Trophoblast cell (in vitro differentiated cells and primary cell): ENCODE measurements at places on chromosomes 7 and 10.

DNA sequence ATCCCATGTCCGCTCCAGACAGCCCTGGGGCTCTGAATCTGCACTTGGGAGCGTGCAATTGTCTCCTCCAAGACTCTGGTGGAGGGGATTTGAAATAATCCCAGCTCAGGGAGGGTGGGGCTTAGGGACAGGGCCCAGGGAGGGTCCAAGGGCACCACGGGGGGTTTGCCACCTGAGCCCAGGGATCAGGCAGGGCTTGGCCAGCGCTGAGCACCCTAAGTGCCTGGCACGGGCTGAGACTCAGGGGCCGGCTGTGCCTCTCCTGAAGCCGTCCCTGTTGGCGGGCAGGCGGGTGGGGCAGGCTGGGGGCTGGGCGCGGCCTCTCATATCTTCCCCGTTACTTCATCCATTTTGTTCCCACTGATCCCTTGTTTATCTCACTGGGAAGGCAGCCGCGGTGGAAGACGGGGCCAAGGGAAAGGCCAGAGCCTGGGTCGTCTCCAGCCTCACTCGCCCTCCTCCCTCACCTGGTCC is 41.8 kb upstream of the ELN start:
- no peak for DNase-seq

- no peak for DNase-seq
These were observed 64.3 kb downstream of the ABCB4 start for GRCh38 chr7:87411186-87411585.

- no peak for DNase-seq
These were observed 375.8 kb upstream of the PODXL start for GRCh38 chr7:131932271-131932670.

DNA sequence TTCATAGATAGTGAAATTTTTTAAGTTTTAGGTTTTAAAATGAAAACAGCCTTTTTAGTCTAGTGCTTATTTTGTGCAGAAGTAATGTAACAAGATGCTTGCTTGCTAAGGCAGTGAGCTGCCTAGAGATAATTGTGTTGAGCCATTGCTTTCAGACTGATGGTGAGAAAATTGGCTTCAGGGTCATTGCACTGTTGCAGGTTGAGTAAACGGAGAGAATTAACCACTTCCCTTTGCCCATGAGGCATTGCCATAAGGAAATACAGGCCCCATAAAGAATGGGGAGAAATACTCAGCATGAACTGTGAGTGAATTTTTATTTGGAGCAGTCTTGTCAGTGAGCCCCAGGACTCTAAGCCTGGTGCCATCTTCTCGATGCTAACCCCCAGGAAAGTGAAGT is 140.5 kb downstream of the LRRC4 start:
- DNase-seq: no peak

DNA sequence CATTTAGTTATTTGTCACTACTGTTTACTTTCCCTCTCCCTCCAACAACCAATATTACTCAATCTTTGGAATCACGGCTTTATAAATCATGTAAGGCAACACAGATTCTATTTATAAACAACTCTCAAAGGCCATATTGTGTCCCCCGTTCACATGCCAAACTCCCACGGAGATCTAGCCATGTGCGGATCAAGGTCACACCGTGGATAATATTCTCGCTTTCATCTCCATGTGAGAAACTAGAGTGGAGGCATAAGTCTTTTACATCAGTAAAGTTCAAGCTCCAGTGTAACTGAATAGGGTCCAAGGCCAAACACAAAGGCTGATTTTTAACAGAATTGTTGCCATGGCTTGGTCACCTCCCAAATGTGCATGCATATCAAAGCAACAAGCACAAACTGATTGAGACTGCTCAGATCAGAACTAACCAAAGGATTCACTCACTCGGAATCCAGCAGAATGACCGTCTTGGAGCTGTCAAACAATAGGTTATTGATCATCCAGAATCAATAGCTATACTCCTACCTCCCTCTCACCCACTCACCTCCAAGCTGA is 569.5 kb upstream of the LRRN3 start:
- DNase-seq: no peak

GRCh38 chr7:84200859-84201258 is 6.3 kb upstream of the SEMA3A start:
- no peak for DNase-seq

DNA sequence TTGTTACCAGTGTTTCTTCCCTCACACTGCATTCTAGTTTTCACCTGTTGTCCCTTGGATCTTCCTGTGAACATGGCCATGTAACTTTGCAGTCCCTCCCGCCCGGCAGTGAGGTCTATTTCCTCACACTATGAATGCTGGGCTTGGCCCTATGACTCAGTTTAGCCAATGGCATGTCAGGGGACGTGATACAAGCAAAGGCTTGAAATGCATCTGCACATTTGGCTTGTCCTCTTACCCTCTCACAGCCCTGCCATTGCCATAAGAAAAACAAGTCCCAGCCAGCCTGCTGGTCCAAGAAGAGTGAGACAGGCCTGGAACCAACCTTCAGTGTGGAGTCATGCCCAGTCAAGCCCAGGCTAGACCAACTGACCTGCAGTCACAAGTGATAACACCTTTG is 17.1 kb upstream of the EZH2 start:
- DNase-seq: peak; percentile 31

DNA sequence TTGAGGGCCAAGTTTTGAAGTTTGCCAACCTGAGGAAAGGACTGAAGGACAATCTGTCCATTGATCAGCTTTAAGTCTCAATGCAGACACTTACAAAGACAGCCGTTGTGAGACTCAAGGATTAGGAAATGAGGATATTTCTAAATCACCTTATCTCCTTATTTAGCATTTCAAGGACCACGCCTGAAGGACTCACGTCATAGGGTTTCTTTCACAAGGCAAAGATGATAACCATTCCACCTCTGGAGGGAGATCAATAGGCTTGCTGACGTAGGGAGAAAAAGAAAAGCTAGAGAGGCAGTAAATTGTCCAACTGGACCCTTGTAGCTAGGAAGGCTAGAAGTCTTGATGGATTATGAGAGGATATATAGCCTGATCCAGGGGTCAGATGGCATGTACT is 3.3 kb upstream of the ASB4 start:
- DNase-seq: no peak

GRCh38 chr7:82122275-82122674 is 321.3 kb downstream of the CACNA2D1 start:
- DNase-seq: no peak

GRCh38 chr10:132064082-132064755 is 1.5 kb upstream of the JAKMIP3 start:
- DNase-seq: no peak

DNA sequence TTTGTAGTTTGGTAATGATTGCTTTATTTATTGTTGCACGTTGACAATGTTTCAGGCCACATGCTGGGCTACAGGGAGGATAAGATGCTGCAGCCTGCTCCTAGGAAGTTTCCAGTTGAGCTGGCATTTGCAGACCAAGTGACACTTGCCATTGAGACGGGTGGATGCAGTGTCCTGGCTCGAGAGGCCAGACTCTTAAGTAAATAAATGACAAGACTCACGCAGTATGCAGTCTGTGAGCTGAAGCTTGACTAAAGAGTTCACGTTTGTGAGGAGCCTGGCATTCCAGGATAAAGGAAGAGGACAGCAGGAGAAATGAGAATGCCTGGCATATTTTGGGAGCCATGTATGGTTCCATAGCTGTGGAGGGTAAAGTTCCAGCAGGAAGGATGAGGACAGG is 105.8 kb downstream of the BAMBI start:
- DNase-seq: no peak

DNA sequence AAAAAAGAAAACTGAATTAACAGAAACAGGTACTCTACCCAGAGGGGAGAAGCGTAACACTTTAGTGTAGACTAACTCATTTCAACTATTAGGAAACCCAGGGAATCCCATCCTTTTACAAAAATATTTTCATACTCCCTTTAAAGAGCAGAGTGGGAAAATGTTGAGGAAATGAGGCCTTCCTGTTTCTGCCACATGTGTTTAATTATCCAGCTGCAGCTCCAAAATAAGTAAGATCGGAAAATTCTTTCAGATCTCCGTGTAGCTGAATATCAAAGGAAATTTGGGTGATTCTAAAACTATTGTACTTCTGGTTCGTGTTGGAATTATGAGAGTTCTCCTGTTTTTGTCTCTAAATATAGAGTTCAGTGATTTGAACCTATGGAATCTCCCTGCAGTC is 58.0 kb upstream of the CAV2 start:
- DNase-seq: peak; percentile 42

GRCh38 chr10:127013691-127014473 is 108.7 kb downstream of the DOCK1 start:
- peak; percentile 97 for DNase-seq

DNA sequence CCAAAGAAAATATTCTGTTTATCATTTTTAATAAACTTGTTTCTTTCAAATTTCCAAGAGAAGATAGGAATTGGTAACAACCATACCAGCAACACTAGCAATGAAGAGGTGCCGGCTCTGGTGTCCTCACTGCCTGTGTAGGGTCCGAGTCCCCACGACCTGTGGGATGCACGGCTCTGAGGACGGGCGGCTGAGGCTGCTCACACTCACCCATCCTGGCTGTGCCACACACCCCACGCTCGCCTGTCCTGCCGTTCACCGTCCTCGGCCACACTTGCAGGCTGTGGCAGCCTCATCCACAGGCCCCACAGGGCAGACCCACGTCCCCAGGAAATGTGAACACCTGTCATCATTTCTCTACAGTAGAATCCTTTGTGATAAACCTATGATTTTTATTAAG is 48.2 kb upstream of the DPYSL4 start:
- DNase-seq: no peak

GRCh38 chr7:147915781-147916180 is 674.8 kb upstream of the C7orf33 start:
- DNase-seq: peak; percentile 1
